Activated CD4-positive, alpha-beta T cell treated with anti-CD3 and anti-CD28 coated beads, Interleukin-10, Interleukin-2, amounts not matched to agents 100 ng/mL and 50 ng/mL, durations not matched to agents 16 hours and 8 hours (primary cell): ENCODE measurements at places on chromosomes 7 and 10.

DNA sequence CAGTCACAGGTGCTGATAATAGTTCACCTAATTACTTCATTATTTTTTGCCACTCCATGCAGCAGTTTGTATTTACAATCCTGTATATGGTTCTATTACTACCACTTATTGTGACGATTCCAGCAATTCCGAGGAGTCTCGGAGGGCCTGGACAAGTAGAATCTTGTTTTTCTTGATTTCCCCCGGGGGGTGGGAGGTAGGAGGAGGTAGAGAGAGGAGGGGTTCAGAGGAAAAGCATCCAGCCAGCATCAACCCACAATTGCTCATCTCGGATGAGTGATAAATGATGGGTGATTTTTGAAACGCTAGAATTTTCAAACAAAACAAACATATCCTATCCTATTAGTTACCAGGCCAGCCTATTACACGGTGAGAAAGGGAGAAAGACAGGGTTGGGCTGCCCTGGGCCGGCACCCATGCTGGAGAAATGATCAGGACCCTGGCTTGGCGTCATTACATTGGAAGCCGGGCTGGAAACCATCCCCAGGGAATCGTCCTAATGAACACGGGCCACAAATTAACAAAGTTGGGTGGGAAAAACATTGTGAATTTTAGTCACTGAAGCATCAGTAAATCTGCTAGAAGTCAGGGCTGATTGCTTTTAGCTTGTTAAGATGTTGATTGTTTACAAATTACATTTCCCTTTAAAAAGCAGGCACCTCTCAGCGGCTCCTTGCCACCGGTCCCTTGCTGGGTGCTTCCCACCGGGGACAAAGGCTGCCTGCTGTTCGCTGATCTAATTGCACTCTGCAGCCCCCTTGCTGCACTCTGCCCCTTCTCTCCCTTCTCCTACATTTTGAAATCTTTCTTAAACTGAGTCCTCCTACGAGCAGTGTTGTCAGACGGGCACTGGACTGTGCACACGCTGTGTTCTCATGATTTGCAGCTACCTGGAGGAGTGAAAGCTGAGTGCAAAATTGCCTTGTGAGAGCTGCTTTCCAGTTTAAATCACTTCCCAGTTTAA lies 95.5 kb downstream of the FAM204A start:
- no peak for DNase-seq

- DNase-seq: no peak
Observed at GRCh38 chr10:80702143-80702542, 164.4 kb downstream of the SH2D4B start.

DNA sequence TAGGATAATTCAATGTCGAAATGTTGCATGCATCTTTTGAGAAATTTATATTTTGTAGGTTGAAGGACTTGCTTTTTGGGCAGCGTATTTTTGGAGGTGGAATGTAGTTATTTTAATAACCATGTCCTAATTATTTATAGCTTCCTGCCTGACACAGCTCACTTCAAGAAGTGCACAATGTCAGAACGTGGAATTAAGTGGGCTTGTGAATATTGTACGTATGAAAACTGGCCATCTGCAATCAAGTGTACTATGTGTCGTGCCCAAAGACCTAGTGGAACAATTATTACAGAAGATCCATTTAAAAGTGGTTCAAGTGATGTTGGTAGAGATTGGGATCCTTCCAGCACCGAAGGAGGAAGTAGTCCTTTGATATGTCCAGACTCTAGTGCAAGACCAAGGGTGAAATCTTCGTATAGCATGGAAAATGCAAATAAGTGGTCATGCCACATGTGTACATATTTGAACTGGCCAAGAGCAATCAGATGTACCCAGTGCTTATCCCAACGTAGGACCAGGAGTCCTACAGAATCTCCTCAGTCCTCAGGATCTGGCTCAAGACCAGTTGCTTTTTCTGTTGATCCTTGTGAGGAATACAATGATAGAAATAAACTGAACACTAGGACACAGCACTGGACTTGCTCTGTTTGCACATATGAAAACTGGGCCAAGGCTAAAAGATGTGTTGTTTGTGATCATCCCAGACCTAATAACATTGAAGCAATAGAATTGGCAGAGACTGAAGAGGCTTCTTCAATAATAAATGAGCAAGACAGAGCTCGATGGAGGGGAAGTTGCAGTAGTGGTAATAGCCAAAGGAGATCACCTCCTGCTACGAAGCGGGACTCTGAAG lies 620 bp downstream of the ZRANB1 start:
- no peak for DNase-seq

DNA sequence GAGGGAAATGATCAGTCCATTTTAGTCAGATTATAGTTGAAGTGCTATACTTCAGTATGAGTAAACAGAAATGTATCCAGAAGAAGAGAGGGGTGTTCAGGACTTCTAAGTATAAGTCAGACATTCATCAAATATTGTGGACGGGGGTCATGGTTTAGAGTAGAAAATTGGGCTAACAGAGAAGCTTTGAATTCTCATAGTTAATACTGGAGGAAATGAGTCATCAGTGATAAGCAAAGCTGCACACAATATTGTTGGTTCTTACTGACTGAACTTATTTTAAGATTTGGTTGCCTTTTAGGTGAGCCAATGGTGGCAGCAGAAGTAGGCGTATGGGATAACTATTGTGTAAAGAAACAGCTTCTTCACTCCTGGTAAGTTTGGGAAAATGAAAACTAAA lies 1.7 kb upstream of the SUMF2 start:
- DNase-seq: peak; percentile 36

DNA sequence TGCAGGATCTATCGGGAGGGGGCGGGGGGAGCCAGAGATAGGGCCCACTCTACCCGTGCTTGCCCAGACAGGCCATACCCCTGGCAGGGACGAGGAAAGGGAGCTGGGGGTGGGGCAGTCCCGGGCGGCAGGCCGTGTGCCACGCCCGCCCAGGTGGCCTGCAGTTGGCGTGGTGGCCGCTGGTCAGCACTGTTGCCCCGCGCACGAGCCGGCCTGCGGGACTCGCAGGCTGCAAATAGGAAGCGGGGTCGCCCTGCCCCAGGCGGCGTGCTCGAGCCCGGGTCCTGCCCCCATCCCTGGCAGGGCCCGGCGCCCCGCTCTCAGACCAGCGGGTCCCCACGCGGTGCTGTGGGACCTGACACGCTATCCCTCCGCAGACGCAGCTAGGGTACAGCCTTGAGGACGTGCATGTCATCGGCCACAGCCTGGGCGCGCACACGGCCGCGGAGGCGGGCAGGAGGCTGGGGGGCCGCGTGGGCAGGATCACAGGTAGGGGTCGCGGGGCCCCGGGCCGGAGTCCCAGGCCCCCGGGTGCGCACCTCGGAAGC lies 6.7 kb downstream of the PNLIPRP2 start:
- DNase-seq: no peak

- no peak for DNase-seq
Observed at GRCh38 chr10:119331061-119331460, 123.7 kb downstream of the GRK5 start.

- DNase-seq: no peak
Observed at GRCh38 chr7:111801277-111801676, 239.0 kb upstream of the IMMP2L start.

GRCh38 chr7:39336442-39336841 lies 229.8 kb upstream of the YAE1 start:
- DNase-seq: no peak

- no peak for DNase-seq
Observed at GRCh38 chr10:71945819-71946474, 18.2 kb upstream of the CHST3 start.

GRCh38 chr10:123327896-123328295 lies 173.7 kb downstream of the BUB3 start:
- no peak for DNase-seq

DNA sequence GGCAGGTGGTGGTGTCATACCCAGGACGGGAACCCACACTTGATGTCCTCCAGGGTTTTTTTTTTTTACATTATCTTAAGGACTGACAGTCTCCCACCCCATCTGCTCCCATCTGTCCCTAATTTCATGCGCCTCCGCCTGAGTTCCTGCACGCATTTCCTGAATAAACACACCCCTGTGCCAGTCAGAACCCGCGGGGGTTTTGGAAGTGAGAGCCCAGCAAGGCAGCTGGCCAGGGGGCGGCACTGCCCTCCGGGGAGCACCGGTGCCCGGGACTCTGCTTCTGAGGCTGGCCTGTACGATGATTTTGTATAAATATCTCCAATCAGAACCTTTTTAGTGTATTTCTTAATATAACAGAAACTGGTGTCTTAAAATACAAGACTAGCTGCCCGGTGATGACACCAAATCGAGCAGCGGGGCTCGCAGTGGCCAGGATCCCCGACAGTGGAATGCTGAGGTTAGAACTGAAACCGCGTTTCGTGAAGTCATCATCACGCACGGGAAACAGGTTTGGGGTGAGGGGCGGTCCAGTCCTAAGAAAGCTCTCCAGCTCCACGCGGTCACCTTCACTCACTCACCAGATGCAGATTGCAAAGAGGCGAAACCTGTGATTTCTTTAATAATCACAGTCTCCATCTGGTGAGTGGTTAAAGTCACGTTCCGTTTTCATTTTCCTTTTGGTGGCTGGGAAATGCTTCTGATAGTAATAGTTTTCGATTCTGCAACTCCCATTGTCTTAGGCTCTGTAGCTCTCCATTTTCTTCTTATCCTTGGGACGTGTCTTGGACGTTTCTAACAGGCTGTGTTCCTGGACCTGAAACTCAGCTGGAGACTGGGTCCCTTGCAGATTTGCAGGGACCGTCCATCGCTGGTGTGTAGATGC lies 19.7 kb downstream of the BNIP3 start:
- no peak for DNase-seq

GRCh38 chr7:33788531-33788930 lies 116.8 kb upstream of the BMPER start:
- DNase-seq: no peak

GRCh38 chr10:3476186-3476585 lies 303.6 kb upstream of the PITRM1 start:
- no peak for DNase-seq

- DNase-seq: no peak
Observed at GRCh38 chr7:141023295-141023694, 8.5 kb upstream of the MRPS33 start.

DNA sequence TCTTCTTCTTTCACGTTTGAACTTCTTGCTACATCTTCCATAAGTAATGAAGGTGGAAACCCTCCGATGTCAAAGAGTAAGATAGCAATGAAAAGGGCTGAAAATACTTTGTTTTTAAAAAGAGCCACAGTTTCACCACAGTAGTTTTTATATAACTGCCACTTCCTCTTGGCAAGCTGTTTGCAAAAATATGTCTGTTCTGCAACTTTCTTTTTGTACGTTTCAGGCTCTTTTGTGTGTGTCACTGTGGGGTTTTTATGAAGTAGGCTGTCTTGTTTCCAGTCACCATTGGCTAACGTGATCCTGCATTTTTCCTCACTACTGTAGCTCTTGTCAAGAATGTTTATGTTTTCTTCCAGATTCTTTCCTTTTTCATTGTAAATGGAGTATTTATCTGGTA lies 55.6 kb downstream of the SLC16A9 start:
- peak; percentile 51 for DNase-seq

DNA sequence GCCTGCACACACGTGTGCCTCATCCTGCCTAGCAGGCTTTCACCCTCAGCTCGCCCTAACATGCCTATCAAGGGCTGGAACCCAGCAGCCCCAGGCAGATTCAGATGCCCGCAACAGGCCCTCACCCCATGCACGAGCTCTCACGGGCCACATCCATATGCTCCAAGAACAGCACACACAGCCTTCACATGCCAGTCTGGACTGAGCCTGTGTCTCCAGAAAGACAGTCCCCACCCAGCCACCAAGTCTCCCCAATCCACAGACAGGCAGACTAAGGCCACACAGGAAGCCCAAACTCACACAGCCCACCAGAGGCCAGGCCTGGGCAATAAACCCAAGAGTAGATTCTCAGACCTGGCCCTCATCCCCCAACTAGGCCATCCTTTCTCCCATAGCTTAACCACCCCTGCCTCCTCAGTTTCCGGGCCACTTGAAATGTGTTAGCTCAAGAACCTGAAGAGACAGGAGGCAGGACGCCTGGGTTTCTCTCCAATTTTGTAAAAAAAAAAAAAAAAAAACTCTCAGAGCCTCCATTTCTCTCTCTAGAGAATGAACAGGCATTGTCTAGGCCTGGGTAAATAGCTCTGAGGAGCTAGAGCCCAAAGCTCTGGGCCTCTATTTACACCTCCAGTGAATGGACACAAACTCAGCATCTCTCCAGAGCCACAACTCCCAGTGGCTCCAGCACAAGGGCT lies 6.8 kb downstream of the LDB1 start:
- DNase-seq: peak; percentile 50

- DNase-seq: peak; percentile 9
Observed at GRCh38 chr10:110842326-110842904, 29.3 kb upstream of the PDCD4 start.

DNA sequence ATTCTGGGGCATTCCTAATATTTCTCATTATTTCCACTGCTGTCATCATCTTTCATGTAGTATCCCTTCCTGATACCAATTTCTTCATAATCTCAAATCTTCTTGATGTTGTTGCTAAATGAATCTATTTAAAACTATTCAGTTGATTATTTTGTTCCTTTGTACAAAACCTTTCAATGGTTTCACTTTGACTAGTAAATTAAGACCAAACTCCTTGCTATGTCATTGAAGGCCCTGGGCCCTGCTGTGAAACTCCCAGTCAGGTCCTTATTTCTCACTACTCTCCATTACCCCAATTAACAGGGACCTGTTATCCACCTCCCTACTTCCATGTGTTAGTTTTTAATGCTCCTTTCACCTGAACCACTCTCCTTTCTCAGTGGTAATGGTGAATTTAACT lies 97.0 kb downstream of the CTTNBP2 start:
- no peak for DNase-seq

- peak; percentile 63 for DNase-seq
Observed at GRCh38 chr10:23345861-23346260, 1.3 kb upstream of the C10orf67 start.

DNA sequence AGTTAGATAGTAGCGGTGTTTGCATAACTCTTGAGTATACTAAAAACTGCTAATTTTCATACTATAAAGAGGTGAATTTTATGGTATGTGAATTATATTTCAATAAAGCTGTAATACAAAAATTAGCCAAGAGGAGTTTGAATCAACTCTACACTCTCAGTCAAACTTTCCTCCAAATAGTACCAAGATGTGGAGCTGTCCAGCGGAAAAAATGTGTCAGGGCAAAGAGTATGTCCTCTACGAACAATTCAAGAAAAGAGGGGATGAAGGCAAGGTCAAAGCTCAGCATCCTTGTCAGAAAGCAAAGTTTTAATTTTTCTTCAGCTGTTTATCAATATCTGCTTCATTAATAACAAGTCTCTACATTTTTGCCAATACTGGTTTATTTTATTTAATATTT lies 51.8 kb upstream of the CDC14C start:
- DNase-seq: no peak
